ENCODE measurements at places on chromosomes 3 and 15. TPM values are rescaled to one million over a fixed set of nuclear protein-coding genes. Genes with fewer than 3 reads are reported as not detected.

- DNase-seq = no peak
These were observed 34.2 kb upstream of the PRR23E start for GRCh38 chr3:127158614-127159229.

DNA sequence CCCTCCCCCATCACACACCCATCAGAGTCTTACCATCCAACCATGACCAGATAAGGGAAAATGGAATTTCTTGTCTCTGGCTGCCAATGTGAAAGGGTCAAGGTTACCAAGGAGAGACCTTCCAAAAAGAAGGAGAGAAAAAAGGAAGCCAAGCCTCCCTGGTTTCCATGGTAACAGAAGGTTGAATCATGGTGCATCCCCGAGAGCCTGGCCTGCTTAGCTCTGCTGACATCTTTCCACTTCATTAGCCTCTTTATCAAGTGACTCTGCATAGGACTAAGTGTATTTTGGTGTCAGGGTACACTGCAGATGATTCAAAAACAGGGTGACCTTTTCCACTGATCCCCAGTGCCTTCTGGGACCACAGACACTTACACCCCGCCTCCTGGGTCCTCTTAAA is 225.7 kb upstream of the PPP2R3A start:
- DNase-seq = no peak

DNA sequence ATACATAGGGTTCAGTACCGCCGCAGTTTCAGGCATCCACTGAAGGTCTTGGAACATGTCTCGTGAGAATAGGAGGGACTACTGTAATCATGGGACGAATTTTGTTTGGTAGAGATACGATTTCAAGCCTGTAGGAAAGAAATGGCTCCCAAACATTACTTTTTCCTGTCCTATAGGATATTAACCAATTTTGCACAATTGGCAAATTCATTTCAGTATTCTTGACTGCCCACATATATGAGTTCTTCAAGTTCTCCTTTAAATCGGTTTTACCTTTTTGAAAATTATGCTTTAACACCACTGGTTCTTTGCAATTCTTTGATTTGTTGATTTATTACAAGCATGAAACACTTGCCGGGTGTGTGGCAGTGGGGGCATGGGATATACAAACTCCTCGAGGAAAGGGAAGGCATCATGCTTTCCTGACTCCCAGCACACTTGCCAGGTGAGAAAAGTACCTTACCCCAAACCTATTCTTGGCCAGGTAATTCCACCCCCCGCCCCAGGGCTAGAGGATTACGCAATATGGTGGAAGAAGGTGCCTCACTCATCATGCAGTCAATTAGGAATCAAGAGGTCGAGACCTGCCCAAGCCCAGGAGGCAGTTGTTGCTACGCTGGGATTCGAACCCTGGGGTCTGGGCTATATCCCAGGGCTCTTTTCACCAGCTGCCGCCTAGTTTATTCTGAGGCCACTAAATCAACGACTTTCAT is 584 bp upstream of the LARS2 start:
- DNase-seq = no peak

DNA sequence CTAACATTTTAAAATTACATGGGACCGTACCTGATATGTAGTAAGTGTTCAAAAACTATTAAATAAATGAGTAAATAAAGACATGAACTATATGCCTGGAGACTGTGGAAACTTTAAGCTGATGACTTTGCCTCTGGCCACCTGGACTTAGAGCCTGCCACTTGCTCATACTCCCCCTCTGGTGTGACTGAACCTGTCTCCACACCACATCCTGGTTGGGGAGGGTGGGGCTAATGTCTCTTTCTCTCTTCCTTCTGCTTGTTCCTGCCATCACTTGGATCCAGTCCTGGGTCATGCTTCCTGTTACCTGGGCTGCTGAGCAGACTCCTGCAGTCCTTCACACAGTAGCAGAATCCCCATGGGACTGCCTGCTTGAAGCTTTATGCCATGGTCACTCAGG is 8.2 kb upstream of the TMEM158 start:
- no peak for DNase-seq

DNA sequence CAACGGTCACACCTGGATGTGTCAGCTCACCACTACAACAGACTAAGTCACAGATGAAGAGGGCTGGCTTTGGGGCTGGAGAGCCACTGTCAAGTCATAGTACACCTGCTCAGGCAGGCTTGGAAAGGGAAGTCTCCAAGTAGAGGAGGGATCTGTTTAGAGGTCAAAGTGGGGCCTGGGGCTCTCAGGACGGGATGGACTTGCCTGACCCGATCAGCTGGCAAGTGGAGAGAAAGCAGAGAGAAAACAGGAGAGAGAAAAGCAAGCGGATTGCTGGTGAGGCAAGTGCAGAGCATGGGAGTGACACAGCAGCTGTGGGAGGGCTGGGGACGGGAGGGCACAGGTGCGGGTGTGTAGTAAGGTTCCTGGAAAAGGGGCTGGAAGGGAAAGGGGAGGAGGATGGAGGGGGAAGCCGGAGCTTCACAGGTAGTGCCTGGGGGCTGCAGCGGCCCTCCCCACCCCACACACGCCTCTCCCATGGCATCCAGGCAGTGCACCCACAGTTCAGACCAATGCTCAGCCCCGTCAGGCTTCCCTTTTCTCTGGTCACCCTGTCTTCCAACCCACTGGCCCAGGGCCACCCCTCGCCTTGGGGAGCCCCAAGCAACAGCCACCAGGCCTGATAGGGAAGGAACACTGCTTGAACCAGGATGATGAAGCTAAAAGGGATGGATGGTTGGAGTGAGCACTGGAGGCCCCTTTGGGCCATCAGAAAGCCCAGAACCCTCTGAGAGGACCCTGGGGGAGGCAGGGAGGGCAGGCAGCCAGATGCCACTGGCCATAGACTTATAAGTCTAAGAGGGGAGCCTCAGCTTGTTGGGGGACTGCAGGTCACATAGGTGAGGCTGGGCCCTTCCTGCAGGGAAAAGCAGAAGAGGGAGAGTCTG is 8.5 kb downstream of the RPS17 start:
- DNase-seq = no peak

GRCh38 chr3:41222012-41222411 is 22.7 kb downstream of the CTNNB1 start:
- no peak for DNase-seq

DNA sequence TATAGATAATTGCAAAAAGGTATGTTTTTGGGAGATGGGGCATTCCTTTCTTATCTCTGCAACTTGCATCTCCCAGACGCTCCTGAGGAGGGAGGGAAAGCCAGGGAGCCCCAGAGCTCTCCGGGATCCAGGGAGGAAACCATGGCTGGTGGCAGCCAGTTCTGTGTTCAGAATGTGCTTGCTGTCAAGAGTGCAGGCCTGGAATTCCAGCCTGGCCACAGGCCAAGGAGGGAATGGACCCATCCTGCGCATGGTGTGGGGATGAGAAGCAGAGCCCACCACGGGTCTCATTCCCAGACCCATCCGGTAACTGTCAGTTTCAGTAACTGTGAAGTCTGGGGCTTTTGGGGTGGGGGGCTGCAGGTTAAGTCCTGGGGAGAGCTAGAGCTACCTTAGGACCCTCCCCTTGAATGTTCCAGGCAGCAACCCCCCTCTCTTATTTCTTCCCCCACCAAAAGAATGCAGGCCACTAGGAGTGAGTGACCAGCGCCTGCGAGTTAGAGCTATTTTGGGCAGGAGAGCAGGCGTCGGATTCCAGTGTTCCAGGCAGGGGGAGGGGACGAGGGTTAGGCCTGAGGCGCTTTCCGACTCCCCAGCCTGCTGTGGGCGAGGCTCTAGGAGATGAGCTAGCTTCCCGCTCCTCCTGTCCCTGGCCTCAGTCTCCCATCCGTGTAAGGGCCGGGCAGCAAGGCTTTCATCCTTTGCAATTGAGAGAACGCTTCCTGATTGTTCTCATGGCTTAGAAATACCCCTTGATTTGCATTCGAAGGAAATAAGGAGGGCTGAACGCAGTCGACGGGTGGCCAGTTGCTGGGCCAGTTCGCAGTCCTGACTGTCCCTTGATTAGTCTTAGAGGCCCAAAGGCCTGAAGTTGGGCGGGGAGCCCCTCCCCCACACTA is 781 bp upstream of the DAG1 start:
- peak; percentile 92 for DNase-seq

DNA sequence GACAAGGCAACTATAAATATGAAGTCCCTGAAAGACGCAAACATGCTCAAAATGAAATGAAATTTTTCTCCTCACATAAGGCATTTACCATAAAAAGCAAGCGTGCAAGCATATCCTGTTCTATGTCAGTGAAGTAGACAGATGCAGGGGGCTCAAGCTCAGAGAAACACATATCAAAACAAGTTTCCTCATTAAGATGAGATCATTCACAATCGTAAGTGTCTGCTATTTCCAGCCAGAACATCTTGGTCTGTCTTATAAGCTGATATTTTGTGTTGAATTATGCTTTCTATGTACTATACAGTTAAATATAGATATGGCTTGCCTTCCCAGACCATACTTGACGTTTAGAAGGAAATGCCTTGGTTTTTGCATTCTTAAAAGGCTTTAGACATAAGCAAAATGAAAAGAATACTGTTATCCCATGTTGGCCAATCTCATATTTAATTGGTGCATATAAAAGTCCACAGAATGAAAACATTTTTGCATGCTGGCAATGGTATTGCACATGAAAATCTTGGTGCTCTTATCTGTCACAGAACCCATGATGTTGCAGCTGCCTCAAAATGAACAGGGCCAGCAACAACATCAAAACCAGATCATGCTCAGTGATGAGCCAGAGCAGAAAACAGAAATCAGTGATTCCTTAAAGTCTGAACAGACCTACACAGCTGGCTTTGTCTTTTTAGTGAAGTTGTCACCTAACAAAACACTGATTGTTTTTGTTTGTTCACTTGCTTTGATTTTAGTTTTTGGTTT is 65.4 kb downstream of the SIDT1 start:
- DNase-seq = no peak

- DNase-seq = no peak
These were observed 1.6 kb upstream of the ANXA2 start for GRCh38 chr15:60399246-60399915.

CAV3 gene
- total RNA-seq = not detected

- DNase-seq = no peak
These were observed 17.7 kb downstream of the CLEC3B start for GRCh38 chr3:45043728-45044299.

C3orf22 gene
- total RNA-seq = not detected

CHST2 gene
- 2.5 TPM for total RNA-seq

DNA sequence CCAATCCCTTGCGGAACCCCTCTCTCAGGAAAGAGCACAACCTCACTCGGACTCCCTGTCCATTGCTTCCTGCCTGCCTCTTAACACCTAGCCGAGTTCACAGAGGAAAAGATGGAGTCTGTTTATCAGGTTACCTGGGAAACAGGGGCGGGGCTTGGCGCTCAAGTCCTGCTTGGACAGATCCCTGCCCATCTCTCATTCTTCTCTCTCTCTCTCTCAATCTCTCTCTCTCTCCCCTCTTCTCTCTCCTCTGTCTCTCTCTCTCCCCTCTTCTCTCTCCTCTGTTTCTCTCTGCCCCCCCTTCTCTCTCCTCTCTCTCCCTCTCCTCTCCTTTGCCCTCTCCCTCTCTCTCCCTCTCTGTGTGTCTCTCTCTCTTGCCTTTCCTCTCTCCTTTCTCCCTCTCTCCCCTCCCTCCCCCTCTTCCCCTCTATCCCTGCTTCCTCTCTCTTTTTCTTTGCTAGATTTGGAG is at the start of gene EFHB:
TSS of gene EFHB (minus strand) at position 120 of the 469 bp plus-strand sequence. CDS start 199 bp downstream, outside the sequence.
- DNase-seq = no peak

NOX5 gene
- 0.10 TPM for total RNA-seq

All from posterior vena cava (tissue), 2 donors.